Urinary bladder (tissue), 4 donors: ENCODE measurements at places on chromosomes 13 and 19.
A peak's percentile ranks its signal among the peaks of the same experiment; 100 is the strongest.

- no peak for DNase-seq
Observed at GRCh38 chr13:26583662-26584061, 26.2 kb downstream of the WASF3 start.

DNA sequence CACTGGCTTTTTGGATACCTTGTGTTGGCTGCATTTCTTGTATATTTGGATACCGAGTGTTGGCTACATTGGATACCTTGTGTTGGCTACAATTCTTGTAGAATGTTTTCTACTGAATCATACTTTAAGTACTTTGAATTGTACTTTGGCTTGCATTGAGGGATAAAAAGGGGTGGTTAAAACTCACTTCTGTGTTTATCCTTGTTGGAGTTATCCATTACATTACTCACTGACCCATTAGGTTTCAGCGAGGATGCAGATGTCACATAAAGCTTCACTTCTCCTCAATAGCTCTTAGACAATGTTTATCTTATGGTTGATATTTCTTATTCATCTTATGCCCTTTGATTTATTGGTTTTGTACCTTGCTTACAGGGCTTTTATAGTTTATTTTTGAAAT, 43.1 kb downstream of the PDS5B start:
- DNase-seq = no peak

GRCh38 chr13:51739027-51739764, 64.8 kb downstream of the DHRS12 start:
- DNase-seq = peak; percentile 15

GRCh38 chr13:33524086-33524485, 238.5 kb upstream of the STARD13 start:
- DNase-seq = no peak

DNA sequence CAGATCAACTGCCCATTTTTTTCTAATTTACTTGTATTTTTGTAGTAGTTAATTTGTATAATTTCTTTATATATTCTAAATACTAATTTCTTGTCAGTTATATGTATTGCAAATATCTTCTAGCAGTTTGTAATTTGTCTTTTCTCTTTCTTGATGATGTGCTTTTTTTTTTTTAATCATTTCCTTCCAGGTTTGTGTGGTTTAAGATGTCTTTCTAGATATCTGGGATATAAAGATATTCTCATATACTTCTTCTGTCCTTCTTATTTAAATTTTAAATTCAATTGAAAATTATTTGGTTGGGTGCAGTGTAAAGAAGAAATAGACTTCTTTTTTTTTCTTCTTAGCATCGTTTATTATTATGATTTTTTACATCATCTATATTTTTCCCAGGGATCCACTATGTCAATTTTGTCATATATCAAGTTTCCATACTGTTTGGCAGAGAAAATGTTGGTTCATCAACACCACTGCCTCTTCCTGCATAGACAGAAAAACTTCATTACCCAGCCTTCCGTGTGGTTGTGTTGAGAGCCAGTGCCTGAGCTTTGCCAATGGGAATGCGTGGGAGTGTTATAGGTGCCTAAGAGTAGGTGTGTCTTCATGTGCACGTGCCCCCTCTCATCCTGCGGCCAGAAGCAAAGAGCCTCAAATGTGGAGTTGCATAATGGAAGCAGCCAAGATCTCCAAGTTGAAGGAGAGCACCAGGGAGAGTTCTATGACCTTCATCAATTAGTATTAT, 15.8 kb downstream of the CPB2 start:
- no peak for DNase-seq

DNA sequence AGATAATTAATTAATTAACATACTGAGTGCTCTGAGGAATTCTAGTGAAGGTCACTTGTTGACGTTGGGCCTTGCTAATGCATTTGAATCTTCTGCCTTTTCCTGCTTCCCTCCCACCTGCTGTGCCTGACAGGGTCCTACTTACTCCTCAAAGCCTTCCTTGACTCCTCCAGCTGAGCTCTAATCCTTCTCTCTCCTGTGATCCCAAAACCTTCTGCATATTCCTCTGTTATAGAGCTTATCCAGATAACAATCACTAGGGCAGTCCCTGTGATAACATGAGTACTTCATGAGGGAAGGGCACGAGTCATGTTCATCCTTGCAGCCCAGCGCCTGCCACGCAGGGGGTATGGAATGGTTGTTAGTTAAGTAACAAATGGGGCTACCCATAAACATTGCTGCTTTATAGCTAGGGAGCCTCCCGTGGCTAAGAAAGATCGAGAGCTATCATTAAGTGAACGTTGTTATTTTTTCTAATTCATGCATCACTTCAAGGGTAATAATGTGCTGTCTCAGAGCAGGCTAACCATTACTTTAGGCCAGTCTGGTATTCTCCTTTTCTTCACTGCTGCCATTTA, 19.1 kb upstream of the SPATA13 start:
- DNase-seq = no peak

DNA sequence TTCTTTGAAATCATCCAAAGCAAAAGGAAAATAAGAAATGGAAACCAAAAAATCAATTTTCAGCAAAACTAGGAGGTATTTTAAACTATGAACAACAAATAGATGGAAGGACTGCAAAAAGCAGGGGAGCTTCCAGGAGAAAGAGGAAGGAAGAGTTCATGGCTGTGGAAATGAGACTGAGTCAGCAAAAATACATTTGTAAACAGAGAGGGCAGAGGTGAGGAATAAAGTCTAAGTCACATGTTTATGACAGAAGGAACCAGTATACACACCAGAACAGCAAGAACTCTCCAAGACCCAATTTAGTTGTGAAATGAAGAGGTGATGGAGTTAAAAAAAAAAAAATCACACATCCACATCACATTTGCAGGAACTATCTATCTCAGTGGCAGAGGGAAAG, 69.6 kb downstream of the RNASEH2B start:
- no peak for DNase-seq

GRCh38 chr19:6935069-6935468, 47.7 kb downstream of the ADGRE1 start:
- DNase-seq = no peak

GRCh38 chr13:48231933-48232332, 1.1 kb upstream of the ITM2B start:
- DNase-seq = no peak

- no peak for DNase-seq
Observed at GRCh38 chr13:20192836-20193161, at the start of gene GJB2. Gene GJB2, minus strand, starts transcription at chr13:20192938. Its CDS starts 3,357 bp downstream, at chr13:20189581.
